Endothelial cell (in vitro differentiated cells): ENCODE measurements at places on chromosomes 1 and 21. TPM values are rescaled to one million over a fixed set of nuclear protein-coding genes. Genes with fewer than 3 reads are reported as not detected.
A peak's percentile ranks its signal among the peaks of the same experiment; 100 is the strongest.

DNA sequence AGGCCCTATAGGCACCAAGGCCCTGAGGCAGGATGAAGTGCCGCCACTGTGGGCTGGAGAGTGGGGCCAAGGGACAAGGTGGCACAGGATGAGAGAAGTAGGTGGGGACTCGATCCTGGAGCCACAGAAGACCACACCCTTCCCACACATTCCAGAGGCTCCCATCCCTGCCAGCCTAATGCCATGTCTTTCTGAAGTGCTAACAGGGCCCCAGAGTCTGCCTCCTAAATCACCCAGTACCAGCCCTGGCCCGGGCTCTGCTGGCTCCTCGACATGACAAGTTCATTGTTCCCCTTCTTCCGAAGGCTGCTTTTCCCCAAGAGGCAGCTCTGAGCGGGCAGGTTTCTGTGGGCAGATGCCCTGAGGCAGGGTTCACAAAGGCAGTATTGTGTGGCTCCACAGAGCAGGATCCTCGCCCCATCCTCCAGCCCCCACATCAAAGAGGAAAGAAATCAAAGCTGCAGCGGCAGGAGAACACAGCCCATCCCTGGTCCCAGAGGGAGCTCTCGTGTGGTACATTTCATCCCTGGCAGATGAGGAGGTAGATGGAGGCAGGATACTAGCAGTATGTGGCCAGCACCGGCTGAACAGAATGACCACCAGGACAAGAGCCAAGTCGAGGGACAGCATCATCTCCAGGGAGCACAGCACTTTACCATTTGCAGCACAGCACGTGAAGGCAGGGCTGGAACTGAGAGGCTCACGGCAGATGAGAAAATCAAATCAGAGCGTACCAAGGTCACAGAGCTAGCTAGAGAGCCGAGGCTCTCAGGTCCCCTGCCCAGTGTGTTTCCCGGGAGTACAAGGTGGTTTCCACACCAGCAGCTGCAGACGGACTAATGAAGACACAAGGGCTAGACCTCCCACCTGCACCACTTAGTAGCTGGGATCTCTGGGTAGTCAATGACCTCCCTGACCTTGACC lies 64.8 kb downstream of the SYF2 start:
- H3K4me1 ChIP-seq = no peaks in the 10 kb centered on the region
- H3K27me3 ChIP-seq = peaks cover 1% of the 10 kb centered on the region
- H3K4me3 ChIP-seq = no peak overlapping the region

DNA sequence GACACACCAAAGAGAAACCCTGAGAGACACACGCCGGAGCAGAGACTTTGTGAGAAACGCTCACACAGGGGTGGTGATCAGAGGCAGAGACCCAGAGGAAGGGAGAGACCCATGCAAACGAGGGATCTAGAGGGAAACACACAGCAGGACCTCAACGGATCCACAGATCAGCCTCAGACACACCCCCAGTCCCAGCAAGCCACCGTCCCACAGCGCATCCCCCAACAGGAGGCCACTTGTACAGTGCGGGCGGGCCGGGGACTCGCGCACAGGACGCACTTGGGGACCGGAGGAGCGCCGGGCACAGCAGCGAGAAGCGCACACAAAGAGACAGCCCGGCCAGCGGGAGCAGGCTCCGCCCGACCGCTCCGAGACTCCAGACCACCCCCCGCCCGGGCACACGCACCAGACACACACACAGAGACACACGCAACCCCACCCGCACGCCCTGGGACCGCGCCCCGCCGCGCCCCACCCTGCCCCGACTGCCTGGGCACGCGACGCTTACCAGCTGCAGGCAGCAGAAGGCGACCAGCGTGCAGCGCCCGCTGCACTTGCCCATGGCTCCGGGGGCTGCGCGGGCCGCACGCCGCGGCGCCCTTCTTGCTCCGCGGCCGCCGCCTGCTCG lies 587 bp downstream of the NKAIN1 start:
- H3K4me1 ChIP-seq = peaks cover 16% of the 10 kb centered on the region
- peak overlapping the region; percentile 91 for H3K4me3 ChIP-seq
- peaks cover 7% of the 10 kb centered on the region for H3K36me3 ChIP-seq
- H3K27me3 ChIP-seq = peaks cover 18% of the 10 kb centered on the region

DNA sequence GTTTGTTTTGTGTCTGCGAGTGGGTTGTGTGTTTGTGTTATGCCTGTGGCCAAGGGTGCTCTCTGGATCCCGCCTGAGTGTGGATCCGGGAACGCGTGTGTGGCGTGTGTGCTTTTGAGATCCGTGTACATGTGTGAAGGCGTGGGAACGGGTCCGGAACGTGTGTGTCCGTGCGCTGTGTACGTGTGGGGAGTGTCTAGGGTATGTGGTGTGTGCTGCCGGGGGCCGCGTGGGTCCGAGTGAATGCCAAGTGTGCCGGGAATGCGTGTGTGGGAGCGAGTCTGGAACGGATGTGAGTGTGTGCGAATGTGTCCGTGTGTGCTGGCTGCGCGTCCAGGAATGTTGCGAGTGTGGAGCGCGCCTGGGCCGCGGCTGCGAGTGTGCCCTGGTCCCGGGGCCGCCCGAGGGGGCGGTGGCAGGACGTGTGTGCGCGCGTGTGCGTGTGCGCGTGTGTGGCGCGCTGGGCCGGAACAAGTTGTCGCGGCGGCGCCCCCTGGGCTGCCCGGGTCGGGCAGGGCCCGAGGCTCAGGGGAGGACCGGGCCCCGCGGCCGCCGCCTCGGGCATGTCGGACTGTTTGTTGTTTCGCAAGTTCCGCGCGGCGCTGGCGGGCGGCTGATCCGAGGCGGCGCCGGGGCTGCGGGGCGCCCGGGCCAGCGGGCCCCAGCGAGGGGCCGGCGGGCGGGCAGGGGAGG lies 953 bp downstream of the PTPRU start:
- H3K4me1 ChIP-seq = peaks cover 23% of the 10 kb centered on the region
- peaks cover 10% of the 10 kb centered on the region for H3K36me3 ChIP-seq
- peak overlapping the region; percentile 19 for H3K27ac ChIP-seq
- peaks cover 31% of the 10 kb centered on the region for H3K27me3 ChIP-seq

DNA sequence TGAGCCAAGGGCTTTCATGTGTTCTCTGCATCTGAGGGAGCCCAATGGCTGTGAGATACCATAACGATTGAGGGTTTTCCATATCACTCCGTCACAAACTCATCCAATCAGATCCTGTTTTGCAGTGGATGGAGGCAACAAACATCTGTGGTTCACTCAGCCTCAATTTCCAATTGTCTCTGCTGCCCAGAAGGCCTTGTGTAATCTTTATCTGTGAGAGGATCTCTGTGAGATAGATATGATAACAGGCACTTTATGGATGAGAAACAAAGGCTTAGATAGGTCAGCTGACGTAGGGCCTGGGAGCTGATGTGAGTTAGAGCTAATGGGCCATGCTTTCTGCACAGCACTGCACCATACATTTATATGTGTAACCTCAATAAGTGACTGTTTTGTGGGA lies 3.3 kb upstream of the MTARC1 start:
- H3K27me3 ChIP-seq = peaks cover 3% of the 10 kb centered on the region
- H3K4me1 ChIP-seq = no peaks in the 10 kb centered on the region
- DNase-seq = no peak
- H3K4me3 ChIP-seq = no peak overlapping the region
- no peaks in the 10 kb centered on the region for H3K36me3 ChIP-seq
- no peak overlapping the region for H3K27ac ChIP-seq

- no peaks in the 10 kb centered on the region for H3K4me1 ChIP-seq
- H3K4me3 ChIP-seq = no peak overlapping the region
- peak overlapping the region; percentile 62 for H3K27ac ChIP-seq
- DNase-seq = no peak
- no peaks in the 10 kb centered on the region for H3K36me3 ChIP-seq
Measured at GRCh38 chr21:46135782-46136395, 19.5 kb downstream of the FTCD start.

DNA sequence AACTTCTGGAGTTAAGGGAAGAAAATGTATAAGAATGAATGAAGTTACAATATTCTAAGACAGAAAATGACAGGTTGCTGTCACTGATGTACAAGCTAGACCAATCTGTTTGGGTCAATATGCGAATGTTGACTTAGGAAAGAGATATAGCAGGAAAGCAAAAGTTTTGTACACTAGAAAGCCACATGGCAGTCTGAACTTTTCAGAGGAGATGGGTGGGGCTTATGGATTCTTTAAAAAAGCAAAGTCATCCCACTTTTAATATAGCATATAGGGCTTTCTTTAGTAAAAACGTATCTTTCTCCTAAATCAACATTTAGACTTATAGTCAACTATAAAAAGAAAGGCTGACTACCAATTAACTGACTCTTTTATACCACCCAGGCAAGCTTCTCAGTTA lies 381.2 kb downstream of the PTPRC start:
- no peaks in the 10 kb centered on the region for H3K4me1 ChIP-seq
- no peak overlapping the region for H3K4me3 ChIP-seq
- no peak overlapping the region for H3K27ac ChIP-seq
- DNase-seq = no peak

TNFRSF9 gene
- total RNA-seq = 4.8 TPM

CELA3B gene
- not detected for total RNA-seq

TPTE gene
- not detected for total RNA-seq
